ENCODE measurements at places on chromosomes 3 and 15. TPM values are rescaled to one million over a fixed set of nuclear protein-coding genes. Genes with fewer than 3 reads are reported as not detected.
A peak's percentile ranks its signal among the peaks of the same experiment; 100 is the strongest.

Gene NCEH1
- 19.5 TPM for polyA plus RNA-seq

Gene SERPINI1
- 10.2 TPM for polyA plus RNA-seq

Gene BCL2A1
- polyA plus RNA-seq = 1.0 TPM

Gene SENP2
- polyA plus RNA-seq = 22.6 TPM

Gene JAGN1
- 46.8 TPM for polyA plus RNA-seq

DNA sequence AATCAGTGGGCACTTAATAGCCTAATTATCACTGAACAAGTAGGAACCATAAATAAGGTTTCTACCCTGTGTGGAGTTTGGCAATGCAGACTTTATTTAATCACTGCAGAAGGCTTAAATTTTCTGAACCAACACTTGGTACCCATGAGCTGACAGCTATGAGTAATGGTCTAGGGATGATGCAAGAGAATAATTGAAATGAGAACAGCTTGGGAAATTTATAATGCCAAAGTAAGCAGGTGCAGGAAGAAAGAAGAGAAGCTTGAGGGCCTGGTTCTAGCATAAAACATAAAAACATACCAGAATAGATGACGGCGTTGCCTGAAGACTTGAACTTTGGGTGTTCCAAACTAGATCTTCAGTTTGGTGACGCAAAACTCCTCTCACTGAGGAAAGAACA lies 67.0 kb downstream of the IMPG2 start:
- DNase-seq = no peak
- H3K4me3 ChIP-seq = no peak overlapping the region
- no peaks in the 10 kb centered on the region for H3K36me3 ChIP-seq
- H3K4me1 ChIP-seq = no peaks in the 10 kb centered on the region

GRCh38 chr3:112990672-112991602 lies at the start of gene GTPBP8:
Gene GTPBP8, plus strand, starts transcription at chr3:112990984. Its CDS starts 16 bp downstream, at chr3:112991000.
- H3K4me3 ChIP-seq = peak within 1 kb of the TSS; percentile 96
- peaks cover 15% of the 10 kb centered on the region for H3K4me1 ChIP-seq
- peak within 1 kb of the TSS; percentile 81 for H3K27ac ChIP-seq
- DNase-seq = peak; percentile 97

- H3K4me3 ChIP-seq = no peak overlapping the region
- H3K27me3 ChIP-seq = no peaks in the 10 kb centered on the region
- peaks cover 3% of the 10 kb centered on the region for H3K4me1 ChIP-seq
Measured at GRCh38 chr3:115761927-115762305, 138.6 kb downstream of the GAP43 start.

- H3K36me3 ChIP-seq = no peaks in the 10 kb centered on the region
- DNase-seq = peak; percentile 63
- peaks cover 16% of the 10 kb centered on the region for H3K4me1 ChIP-seq
- peak overlapping the region; percentile 83 for H3K27ac ChIP-seq
- H3K4me3 ChIP-seq = peak overlapping the region; percentile 95
Measured at GRCh38 chr15:65869954-65870871, 922 bp downstream of the RAB11A start.

GRCh38 chr3:50427217-50427616 lies 67.9 kb upstream of the TMEM115 start:
- no peaks in the 10 kb centered on the region for H3K4me1 ChIP-seq
- no peak overlapping the region for H3K27ac ChIP-seq
- DNase-seq = no peak
- no peak overlapping the region for H3K4me3 ChIP-seq
- H3K27me3 ChIP-seq = no peaks in the 10 kb centered on the region

- H3K27ac ChIP-seq = no peak overlapping the region
- no peak for DNase-seq
- no peak overlapping the region for H3K4me3 ChIP-seq
- H3K4me1 ChIP-seq = no peaks in the 10 kb centered on the region
Measured at GRCh38 chr3:131370935-131371687, 10.5 kb upstream of the NUDT16 start.

DNA sequence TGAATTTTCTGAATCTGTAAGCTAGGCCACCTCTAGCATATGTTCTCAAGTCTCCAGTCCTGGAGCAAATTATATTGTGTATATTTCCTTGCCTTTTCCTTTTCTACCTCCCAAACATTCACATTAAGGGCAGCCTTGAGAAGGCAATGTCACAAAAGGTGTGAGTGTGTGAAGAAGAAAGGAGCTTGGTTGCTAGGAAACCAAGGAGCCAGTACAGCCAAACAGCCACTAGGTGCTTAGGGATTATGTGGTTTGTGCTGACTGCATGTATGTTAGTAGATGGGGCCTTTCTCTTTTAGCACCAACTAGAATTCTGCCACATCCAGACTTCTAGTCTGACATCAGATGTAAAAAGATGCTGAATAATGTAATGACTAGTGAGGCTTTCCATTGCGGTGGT lies 118.8 kb upstream of the DAZL start:
- peaks cover 13% of the 10 kb centered on the region for H3K4me1 ChIP-seq
- peak; percentile 50 for DNase-seq
- H3K27ac ChIP-seq = no peak overlapping the region
- H3K27me3 ChIP-seq = no peaks in the 10 kb centered on the region
- H3K36me3 ChIP-seq = no peaks in the 10 kb centered on the region

- H3K4me1 ChIP-seq = peaks cover 40% of the 10 kb centered on the region
- no peaks in the 10 kb centered on the region for H3K36me3 ChIP-seq
- no peaks in the 10 kb centered on the region for H3K27me3 ChIP-seq
- H3K4me3 ChIP-seq = peak overlapping the region; percentile 65
- DNase-seq = peak; percentile 92
Measured at GRCh38 chr15:25391971-25392721, 46.7 kb downstream of the UBE3A start.

All from GM23248 (cell line).